GM23338 (cell line): ENCODE measurements at places on chromosomes 6 and 20. TPM values are rescaled to one million over a fixed set of nuclear protein-coding genes. Genes with fewer than 3 reads are reported as not detected.

DNA sequence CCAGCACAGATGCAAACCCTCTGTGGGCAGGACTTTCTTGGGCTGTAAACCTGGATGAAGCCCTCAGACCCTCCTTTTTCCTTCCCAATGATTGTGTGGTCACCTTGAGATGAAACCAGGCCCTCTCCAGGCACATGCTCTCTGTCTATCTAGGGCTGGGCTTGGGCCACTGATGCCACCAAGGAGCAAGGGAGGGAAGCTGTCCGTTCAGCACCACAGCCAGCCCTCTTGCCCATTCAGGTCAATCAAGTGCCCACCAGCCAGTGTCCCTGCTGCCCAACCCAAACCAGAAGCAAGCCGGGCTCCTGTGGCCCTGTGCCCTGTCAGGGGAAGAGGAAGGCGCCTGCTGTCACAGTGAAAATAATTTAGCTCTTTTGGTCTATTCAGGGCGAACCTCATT is 8.0 kb downstream of the STMN3 start:
- peak; percentile 43 for DNase-seq

DNA sequence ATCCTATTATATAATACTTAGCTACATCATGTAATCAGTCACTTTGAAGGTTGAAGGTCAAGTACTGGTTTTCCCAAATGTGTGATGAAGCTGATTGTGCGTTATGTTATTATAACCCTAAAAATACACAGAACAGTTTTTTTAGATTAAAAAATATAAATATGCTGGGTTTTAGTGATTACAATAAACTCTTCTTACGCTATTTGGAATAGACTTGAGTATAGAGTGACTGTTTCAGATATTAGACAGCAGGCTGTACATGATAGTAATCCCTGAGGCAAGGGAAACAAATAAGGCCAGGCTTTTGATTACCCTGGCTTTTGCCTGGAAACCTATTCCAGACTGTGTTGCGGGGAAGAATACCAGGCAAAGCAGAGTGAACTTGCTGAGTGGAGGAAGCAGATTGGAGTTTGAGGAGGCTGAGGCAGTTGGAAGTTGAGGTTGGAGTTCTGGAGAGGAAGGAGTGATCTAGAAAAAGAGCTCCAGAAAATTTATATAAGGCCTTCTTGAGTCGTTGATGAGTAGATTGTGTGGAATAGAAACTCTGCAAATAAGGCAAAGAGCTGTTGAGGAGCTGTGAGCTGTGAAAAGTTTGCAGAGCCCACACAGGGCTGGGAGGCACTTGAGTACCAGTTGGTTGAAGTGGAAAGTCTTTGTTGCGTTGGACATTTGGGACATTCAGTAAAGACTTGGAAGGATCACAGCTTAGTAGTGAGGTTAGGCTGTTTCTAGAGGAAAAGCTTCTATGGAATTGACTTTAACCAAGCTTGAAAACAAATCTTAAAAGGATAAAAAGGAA is 26.4 kb downstream of the MAP3K4 start:
- DNase-seq: no peak

GRCh38 chr20:59765599-59766177 is 161.3 kb downstream of the PHACTR3 start:
- peak; percentile 71 for DNase-seq

DNA sequence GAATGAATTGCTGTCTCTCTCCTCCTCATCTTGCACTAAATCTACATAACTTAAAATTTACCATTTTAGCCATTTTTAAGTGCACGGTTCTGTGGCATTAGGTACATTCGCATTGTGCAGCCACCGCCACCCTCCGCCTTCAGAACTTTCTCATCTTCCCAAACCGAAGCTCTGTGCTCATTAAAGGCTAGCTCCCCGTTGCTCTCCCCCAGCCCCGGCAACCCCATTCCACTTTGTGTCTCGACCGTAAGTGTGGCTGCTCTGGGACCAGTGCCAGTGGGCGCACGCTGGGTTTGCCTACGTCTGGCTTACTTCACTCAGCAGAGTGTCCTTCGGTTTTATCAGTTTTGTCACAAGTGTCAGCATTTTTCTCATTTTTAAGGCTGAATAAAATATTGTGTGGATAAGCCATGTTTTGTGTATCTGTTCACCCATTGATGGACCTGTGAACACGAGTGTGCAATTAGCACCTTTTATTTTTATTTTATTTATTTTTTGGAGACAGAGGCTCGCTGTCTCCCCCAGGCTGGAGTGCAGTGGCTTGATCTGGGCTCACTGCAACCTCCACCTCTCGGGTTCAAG is 16.8 kb downstream of the SLC17A9 start:
- no peak for DNase-seq

- no peak for DNase-seq
These were observed 1.9 kb downstream of the KCNQ5 start for GRCh38 chr6:72623808-72624207.

GRCh38 chr20:24393903-24394302 is 75.5 kb upstream of the SYNDIG1 start:
- peak; percentile 19 for DNase-seq

GRCh38 chr20:63890201-63890576 is 4.7 kb upstream of the DNAJC5 start:
- no peak for DNase-seq

OR2H1 gene
- not detected in 2 replicates for polyA plus RNA-seq

VSTM2L gene
- polyA plus RNA-seq: 0.54 and 0.60 TPM in 2 replicates
